Activated naive CD8-positive, alpha-beta T cell treated with anti-CD3 and anti-CD28 coated beads for 36 hours (primary cell): ENCODE measurements at places on chromosomes 11 and 22.
A peak's percentile ranks its signal among the peaks of the same experiment; 100 is the strongest.

DNA sequence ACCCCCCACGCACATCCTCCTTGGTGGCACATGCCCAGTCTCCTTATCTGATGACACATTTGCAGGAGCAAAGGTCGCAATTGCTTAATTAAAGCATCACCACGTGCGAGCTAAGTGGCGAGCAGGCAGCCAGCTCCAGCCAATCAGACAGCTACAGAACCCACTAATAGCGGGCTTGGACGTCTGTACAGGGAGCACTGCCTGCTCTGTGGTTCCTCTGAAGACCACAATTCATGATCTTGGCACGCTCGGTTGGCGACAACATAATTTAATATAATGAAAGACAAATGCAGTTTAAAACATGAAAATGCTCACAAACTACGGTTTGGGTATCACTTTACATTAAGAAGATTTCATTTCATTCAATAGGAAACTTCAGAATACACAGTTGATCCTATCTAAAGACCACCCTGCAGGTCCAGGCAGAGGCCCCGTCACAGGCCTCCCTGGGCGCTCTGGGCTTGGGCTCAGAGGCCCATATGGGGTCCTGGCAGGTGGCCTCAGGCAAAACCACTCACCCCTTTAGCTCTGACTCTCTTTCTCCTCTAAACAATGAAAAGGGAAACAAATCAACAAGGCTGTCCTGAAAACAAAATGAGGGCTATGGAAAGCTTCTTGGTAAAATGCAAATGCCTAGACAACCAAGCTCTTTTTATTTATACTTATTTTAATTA is 10.4 kb downstream of the PACSIN2 start:
- DNase-seq, result peak; percentile 22

- no peak for DNase-seq
Measured at GRCh38 chr22:49207008-49208003, 620.4 kb downstream of the BRD1 start.

DNA sequence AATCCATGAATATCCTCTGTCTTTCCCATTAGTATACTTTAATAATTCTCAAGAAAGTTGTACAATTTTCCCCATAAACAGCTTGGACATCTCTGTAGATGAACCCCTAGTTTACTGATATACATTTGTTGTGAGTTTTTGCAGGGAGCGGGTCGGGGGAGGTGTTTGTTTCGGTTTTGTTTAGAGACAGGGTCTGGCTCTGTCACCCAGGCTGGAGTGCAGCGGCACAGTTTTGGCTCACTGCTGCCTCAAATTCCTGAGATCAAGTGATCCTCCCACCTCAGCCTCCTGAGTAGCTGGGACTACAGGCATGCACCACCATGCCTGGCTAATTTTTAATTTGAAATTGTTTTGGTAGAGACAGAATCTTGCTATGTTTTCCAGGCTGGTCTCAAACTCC is 57.6 kb downstream of the IGLL5 start:
- no peak for DNase-seq

DNA sequence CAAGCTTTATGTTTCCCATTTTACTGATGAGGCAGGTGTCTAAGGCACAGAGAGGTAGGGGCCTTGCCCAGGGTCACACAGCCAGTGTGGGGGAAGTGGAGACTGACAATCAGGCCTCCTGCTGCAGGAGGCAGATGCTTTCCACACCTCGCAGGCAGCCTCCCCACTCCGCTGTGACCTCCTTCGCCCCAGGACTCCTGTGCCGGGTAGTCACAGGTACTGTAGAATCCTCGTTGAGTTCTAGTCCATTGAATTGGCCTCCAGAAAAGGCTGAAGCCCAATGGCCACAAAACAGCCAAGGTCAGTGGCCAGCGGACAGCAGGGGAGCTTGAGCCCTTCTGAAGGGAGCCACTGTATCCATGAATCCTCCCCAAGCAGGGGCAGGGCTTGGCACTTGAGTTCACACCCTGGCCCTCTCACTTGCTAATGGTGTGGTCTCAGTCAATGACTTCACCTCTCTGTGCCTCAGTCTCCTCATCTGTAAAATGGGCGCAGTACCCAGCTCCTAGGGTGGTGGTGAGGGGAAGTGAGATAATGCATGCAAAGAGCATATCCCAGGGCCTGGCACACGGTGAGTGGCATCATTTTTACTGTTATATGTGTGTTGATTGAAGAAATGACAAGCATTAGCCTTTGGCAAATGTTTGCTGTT is 1.1 kb upstream of the FXYD2 start:
- DNase-seq, result no peak
